ENCODE measurements at places on chromosomes 1 and 21.

GRCh38 chr1:54980528-54981241 is at the start of gene TMEM61:
TSS of gene TMEM61 (plus strand) at chr1:54980628. CDS start at chr1:54981066, 438 bp downstream.
- DNase-seq = no peak

- no peak for DNase-seq
Measured at GRCh38 chr1:64691626-64692025, 53.2 kb upstream of the RAVER2 start.

DNA sequence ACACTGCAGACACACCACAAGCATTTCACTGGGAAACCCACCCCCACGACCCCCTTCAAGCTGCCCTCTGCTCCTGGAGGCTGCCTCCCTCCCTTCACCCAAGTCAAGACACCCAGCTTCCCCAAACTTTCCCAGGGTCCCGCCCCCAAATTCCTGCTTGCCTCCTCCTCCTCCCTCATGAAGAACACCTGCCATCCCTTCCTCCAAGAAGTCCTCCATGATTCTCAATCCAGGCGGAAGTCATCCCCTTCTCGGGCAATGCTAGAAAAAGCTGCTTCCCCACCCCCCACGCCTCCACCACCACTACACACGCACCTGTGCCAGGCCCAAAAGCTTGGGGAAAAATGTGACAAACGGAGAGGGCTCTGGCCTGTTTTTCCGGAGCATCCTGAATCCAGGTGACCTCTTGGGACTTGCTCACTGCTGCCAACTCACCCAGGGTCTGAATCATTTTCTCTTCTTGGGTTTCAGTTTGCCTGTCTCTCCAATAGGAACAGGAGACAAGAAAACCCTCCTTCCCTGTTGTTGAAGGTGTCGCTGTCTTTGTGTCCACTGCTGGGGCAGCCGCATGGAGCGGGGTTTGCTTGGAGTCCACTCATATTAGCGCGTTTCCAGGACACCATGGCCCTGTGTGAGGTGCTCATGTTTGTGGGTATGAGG is 101.0 kb upstream of the CASZ1 start:
- no peak for DNase-seq

DNA sequence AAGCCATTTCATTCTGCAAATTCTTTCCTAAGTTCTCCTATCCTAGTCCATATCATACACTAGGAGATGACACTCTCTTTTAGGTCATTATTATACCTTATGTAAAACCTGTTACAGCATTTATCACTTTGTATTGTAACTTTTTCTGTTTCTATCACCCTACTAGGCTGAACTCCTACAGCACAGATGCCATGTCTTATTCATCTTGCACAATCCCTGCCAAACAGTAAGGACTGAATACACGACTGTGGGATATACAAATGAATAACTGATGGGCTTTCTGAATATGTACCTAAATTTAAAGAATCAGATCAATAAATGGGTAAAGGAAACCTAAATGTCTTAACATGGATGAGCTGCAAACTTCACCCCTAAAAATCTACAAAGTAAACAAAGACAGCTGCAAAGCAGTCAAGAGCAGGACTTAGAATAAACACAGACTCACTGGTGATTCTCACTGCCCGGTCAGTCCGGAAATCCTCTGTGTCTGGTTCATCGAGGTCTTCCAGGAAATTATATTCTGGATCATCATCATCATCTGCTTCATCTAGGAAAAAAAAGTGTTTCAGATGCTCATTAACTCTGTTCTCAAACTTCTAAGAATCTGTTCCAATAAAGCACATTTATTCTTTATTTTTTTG is 62.3 kb downstream of the GON4L start:
- no peak for DNase-seq

DNA sequence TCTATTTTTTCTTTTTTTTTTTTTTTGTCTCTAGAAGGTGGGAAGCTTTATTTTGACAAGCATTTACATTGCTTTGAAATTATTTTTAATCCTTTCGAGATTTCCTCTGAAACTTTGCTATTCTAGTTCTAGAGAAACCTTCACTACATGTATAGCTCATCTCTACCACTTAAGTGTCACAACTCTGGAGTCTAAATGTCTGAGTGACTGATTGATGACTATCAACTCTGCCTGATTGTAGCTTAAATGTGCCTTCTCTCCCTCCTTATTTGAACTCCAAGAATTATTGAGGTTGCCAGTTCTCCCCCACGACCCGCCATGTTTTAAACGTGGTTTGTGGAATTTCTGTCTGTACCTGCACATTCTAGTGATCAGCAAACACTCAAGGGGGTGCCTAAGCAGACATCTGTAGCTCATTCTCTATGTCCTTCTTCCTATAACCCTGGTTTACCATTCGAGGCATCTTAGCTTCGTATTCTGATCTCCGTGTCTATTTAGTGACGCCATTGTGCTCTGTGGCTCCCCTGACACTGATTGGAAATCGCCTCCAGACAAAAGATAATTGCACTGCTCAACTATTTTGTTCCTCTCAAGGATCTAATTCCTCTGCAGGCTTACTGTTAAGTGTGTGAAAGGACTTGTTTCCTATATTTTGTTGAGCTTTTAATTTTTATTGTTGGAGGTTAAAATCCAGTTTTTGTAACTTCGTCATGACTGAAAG is 1570.6 kb downstream of the BRINP3 start:
- DNase-seq = no peak

- DNase-seq = peak; percentile 45
Measured at GRCh38 chr1:225653463-225654276, 747 bp upstream of the ENAH start.

Data from inflammatory macrophage (primary cell).